ENCODE measurements at places on chromosomes 6 and 20.

DNA sequence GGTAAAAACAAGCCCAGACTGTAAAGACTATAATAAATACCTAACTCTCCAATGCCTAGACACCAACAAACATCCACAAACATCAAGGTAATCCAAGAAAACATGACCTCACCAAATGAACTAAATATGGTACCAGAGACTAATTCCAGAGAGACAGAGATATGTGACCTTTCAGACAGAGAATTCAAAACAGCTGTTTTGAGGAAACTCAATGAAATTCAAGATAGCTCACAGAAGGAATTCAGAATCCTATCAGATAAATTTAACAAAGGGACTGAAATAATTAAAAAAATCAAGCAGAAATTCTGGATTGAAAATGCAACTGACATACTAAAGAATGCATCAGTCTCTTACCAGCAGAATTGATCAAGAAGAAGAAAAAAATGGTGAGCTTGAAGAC, 26.6 kb downstream of the NCOA6 start:
- no peak for DNase-seq

- DNase-seq: no peak
Measured at GRCh38 chr20:14093652-14094051, 98.3 kb downstream of the MACROD2 start.

DNA sequence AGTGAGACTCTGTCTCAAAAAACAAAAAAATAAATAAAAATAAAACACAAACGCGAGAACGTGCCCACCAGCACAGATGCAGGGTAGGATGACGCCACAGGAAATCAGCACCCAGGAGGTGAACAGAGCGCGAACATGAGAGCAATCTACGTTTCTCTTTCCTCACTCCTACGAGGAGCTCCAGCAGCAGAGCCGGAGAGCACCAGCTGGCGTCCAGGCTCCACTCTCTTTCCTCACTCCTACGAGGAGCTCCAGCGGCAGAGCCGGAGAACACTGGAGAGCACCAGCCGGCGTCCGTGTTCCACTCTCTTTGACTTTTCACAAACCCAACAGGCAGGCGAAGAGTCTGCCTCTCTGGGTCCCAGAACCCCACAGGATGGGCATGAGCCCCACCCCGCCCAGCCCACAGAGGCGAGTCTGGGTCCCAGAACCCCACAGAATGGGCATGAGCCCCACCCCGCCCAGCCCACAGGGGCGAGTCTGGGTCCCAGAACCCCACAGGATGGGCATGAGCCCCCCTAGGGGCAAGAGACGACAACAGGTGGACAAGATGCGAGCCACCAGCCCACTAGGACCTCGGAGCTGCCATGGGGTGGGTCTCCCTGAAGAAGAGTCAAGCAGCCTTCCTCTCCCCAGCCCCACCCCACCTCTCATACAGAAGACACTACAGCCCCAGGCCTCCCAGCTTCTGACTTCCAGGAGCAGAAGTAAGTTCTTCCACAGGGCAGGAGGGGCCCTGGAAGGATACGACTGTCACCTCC, 20.2 kb downstream of the ZBTB46 start:
- DNase-seq: no peak

- no peak for DNase-seq
Measured at GRCh38 chr6:137043710-137044365, 927 bp downstream of the IL20RA start.

GRCh38 chr6:139452148-139452876, 77.9 kb upstream of the CITED2 start:
- no peak for DNase-seq

DNA sequence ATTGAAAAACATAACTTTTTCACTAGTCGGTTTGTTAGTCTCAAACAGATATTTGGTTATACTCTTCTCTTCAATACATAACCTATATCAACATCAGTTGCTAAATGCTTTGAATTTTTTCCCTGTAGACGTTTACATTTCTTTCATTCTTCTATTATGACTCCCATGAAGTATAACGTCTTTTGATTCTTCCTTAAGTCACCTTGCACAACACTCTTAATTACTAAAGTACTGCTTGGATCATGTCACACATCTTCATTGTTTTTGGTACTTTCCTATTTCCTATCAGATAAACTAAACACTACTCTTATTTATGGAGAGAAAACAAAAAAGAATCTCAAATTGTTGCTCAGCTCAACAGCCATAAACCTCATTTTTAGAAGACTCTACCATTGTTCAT, 23.0 kb upstream of the BMP5 start:
- DNase-seq: no peak

DNA sequence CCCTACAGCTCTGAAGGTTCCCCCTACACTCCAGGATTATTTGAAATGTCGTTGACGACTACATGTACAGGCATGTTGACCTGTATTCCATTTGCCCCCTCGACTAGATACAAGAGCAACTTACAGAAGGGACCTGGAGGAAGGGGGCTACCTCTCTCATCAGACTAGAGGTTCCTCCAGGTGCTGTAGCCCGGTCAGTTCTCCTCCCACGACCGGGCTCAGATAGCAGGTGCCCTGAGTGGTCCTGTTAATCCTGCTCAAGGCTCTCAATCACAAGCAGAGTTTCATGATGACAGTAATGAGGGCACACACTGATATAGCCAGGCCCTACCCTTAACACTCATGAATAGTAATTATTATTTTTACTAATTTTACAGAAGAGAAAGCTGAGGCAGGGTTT, 36.5 kb downstream of the KCNK5 start:
- DNase-seq: no peak

DNA sequence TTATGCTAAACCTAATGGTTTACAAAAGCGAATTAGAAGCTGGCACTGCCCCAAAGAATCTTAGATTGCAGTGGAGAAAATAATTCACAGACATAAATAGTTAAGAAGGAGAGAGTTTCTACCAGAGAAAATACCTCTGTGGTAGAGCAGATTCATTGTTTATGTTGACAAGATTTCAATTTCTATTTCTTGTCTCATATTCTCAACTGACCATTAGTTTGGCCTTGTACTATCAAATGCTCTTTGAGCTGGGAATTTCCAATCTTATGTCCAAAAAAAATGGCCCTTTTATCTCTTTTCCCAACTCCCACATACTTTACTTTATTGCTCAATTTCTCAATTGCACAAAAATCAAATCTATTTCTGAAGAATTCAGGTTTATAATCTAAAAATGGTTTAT, 804.1 kb upstream of the CITED2 start:
- DNase-seq: no peak

GRCh38 chr20:44967207-44967807, 995 bp downstream of the STK4 start:
- no peak for DNase-seq

DNA sequence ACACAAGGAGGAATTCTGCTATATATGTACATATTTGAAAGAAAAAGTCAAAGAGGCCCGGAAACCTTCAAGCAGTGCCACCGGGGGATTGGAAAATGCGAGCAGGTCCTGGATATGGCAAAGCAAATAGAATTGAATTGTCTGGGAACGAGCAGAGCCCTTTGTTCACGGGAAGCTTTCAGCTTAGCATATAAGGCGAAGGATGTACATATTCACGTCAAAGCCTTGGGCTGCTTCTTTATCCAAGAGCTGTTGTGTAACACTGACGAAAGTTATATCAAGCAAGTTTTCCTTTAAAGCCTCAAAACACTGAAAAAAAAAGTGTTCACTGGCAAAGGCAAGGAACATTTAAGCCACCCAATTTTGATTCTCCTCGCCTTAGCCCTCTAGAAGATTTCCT, 171.0 kb downstream of the GPX5 start:
- no peak for DNase-seq

DNA sequence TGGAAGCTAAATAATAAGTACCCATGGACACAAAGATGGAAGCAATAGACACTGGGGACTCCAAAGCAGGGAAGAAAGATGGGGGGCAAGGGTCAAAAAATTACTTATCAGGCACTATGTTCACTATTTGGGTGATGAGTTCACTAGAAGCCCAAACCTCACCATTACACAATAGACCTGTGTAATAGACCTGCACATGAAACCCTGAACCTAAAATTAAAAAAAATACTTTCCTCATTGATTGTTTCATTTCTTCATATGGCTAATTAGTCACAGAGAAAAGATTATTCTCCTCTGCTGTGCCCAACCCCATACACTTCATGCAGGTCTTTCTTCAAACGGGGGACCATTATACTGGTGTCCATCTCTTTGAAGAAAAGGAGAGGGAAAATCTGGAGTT, 213.0 kb upstream of the DTNBP1 start:
- DNase-seq: no peak

DNA sequence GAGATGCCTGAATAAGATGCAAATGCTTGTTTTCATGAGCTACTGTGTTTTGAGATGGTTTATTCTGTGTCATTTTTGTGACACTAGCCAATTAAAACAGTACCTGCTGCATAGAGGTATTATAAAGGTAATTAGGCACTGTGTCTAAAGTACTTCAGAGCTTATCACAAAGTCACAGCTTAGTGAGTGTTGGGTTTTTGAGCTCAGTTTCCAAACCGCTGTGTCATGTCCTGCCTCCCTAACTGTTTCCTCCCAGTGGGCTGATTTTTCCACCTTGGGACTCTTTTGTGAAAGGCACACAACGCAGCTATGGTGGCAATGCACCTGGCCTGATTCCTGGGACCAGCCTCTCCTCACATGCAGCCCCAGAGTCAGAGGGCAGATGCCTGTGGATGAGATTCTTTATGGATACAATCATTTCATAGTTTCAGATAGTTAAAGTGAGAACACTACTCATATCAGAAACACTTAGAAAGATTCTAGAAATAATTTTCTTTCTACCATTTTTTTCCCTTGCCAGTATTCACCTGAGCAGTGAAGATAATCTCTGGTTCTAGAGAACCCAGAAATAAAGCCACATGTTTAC, 41.3 kb upstream of the TAGAP start:
- DNase-seq: no peak

DNA sequence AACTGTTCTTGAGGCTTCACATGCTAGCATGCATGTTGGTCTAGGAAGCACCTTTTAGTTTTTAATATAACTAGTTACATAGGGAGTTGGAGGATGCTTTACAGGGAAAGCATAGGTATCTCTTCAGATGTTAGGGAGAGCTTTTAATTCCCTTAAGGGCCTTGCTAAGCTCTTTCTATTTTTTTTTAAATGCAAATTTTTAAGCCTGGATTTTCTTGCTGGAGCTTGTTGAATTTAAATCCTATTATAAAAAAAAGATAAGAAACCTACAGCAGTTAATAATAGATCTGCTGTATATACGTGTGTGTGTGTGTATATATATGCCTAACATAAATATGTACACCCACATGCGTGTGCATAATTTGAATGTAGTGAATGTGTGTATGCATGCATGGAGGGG, 79.0 kb downstream of the FIG4 start:
- DNase-seq: no peak

- DNase-seq: no peak
Measured at GRCh38 chr20:16587066-16587465, 13.8 kb upstream of the KIF16B start.

DNA sequence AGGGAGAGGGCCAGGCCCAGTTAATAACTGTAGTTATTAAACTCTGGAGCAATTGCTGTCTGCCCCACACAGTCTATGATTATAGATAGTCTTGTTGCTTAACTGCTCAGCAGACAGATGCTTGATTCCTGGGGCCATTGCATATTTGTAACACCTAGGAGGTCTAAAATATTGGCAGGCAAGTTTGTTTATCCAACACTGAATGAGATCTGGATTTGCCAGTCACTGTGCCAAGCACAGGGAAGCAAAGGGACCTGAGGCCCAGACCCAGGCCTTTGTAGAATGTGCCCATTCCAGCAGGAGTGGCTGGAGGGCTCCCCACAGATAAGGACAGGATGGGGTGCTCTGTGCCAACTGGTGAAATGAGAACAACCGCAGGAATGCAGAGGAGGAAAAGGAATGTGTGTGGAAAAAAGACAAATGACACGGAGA, 17.6 kb upstream of the ENTPD6 start:
- DNase-seq: no peak

GRCh38 chr20:43831481-43832065, 83.1 kb upstream of the TOX2 start:
- no peak for DNase-seq

GRCh38 chr6:164612751-164613150, 696.7 kb downstream of the C6orf118 start:
- DNase-seq: no peak

DNA sequence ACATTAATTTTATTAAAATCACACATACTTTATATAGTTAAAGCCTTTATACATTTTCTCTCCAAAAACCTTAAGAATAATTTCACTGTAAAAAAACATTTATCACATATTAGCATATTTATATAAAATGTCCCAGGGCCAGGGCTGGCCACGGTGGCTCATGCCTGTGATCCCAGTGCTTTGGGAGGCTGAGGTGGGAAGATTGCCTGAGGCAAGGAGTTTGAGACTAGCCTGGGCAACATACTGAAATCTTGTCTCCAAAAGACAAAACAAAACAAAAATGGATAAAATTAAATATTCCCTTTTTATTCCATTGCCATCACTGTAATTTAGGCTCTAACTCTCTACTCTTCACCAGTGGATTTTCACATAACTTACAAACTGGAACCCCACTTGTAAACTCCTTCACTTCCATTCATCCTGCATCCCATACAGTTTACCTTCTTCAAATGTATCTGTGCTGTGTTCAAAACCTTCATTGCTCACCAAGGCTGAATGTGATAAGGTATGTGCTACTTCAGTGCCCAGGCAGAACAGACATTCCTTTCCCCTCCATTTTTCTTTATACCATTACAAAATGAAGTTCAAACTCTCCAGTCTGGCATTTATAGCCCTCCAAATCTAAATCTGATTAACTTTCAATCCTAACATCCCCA, 42.9 kb upstream of the PIM1 start:
- DNase-seq: no peak

GRCh38 chr6:28982476-28983266, 22.4 kb downstream of the ZNF311 start:
- DNase-seq: peak; percentile 57

DNA sequence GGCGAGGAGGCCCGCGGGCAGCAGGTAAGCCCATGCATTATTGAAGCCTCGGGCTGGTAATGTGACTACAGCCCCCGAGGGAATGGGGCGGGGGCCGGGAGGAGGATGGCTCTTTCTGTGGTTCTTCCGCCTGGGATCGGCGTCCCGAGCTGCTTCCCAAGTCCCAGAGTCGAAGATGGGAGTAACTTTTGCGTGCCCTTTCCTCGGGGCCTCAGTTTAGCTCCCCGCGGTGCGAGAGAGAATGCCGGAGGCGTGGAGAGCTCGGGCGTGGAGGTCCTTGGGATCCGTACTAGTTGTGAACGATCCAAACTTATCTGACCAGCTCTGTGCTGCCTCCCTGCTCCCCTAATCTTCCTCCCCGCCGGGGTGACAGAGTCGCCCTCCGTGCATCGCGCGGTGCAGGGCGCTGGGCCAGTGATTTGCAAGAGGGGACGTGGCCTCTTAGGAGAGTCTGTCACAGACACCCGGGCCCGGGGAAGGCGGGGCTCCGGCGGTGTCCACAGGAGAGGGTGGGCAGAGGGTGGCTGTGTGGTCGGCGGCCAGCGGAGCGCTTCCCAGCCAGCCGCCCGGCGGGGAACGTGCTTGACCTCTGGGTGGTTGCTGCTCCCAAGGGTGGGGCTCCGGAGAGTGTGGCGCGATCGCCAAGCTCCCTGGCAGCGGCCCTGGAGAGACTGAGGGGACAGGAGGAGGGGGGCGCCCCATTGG, 815 bp downstream of the UTRN start:
- no peak for DNase-seq

Measured in urinary bladder (tissue), 4 donors.